ENCODE measurements at places on chromosomes 6 and 20. TPM values are rescaled to one million over a fixed set of nuclear protein-coding genes. Genes with fewer than 3 reads are reported as not detected.

DNA sequence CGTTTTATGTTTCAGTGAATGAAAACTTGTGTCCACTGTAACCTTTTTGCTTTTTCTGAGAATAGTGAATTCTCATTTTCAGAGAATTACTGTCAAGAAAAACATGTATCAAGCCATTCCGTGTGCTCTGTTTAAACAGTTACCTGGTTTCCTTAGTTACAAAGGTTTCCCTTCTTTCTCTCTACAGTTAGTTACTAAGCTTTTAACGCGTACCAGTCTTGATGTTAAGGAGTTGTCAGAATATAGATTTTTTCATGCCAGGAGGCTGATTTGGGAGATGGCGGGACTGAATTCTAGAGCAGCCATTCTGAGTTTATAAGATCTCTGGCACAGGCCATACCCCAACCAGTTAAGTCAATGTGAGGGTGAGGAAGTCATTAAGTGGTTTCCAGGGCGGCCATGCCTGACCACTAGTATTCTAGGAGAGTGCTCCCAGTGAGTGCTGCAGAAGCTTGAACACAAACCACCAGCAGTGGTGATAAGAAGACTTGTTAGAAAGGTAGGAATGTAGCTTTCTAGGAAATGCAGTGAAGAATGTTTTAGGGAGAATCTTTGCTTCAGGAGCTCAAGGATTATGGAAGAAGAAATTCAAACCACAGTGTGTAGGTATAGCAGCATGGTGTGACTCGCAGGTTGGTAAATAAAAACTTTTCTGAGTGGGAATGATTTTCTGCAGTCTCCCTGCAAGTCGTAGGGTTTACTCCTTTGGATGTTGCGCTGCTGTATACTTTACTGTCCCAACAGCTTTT is 112.9 kb downstream of the JARID2 start:
- no peaks in the 10 kb centered on the region for H3K36me3 ChIP-seq
- H3K4me1 ChIP-seq, result peaks cover 54% of the 10 kb centered on the region
- no peaks in the 10 kb centered on the region for H3K27me3 ChIP-seq
- H3K27ac ChIP-seq, result no peak overlapping the region
- peak; percentile 66 for DNase-seq

GRCh38 chr6:43095939-43096338 is 19.8 kb downstream of the PTK7 start:
- H3K27me3 ChIP-seq, result no peaks in the 10 kb centered on the region
- H3K4me3 ChIP-seq, result no peak overlapping the region
- H3K27ac ChIP-seq, result no peak overlapping the region
- H3K36me3 ChIP-seq, result no peaks in the 10 kb centered on the region

DNA sequence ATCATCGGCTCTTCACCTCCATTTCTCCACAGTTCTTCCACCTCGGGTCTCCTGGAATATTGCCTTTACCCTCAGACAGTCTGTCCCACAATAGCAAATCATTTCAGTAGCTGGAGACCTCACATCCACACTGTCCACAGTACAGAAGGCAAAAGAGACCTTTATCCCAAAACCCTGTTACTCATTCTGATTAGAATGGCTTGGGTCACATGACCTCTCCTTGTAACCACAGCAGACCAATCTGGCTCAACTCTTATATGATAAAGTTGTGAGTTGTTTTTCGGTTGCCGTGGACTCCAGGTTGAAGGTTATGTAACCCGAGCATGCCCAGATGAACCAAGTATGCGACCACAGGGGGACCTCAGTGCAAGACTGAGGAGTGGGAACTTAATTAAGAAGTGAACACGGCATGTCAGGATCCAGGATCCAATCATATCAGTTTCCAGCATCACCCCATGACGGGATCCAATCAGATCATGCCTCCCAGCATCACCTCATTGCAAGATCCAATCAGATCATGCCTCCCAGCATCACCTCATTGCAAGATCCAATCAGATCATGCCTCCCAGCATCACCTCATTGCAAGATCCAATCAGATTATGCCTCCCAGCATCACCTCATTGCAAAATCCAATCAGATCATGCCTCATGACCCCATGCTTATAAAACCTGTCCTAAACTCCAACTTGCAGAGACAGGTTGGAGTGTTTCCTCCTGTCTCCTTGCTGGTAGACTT is 68.7 kb downstream of the LY86 start:
- DNase-seq, result no peak
- no peaks in the 10 kb centered on the region for H3K27me3 ChIP-seq
- peaks cover 28% of the 10 kb centered on the region for H3K4me1 ChIP-seq
- H3K36me3 ChIP-seq, result no peaks in the 10 kb centered on the region

DNA sequence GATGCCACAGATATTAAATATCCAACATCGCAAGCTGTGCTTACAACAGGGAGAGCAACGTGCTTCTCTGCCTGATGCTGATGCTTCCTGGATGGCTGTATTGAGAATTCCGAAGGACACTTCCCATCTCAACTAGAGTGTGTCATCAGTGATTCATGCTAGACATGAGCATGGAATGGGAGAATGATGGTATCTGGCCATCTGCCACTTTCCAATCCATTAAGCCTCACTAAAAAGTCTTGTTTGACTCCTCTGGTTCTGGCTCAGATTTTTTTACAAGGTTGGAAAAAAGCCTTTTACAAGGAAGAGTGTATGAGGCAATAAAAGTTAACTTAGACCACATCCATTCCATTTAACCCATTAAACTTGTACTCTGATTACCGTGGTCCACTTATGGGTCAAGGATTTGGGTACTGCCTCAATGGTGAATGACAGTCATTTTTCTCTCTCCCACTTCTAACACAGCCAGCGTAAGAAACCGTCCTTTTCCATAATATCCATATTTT is 265.3 kb downstream of the UST start:
- no peak overlapping the region for H3K4me3 ChIP-seq
- no peaks in the 10 kb centered on the region for H3K4me1 ChIP-seq
- H3K36me3 ChIP-seq, result no peaks in the 10 kb centered on the region
- DNase-seq, result no peak

GRCh38 chr6:138017166-138017757 is 90.0 kb downstream of the PERP start:
- no peak overlapping the region for H3K4me3 ChIP-seq
- H3K4me1 ChIP-seq, result no peaks in the 10 kb centered on the region
- H3K36me3 ChIP-seq, result no peaks in the 10 kb centered on the region
- no peak for DNase-seq

- H3K4me3 ChIP-seq, result no peak overlapping the region
- no peak overlapping the region for H3K27ac ChIP-seq
- no peaks in the 10 kb centered on the region for H3K36me3 ChIP-seq
- no peaks in the 10 kb centered on the region for H3K4me1 ChIP-seq
Observed at GRCh38 chr6:74319292-74319691, 623.3 kb downstream of the CD109 start.

DNA sequence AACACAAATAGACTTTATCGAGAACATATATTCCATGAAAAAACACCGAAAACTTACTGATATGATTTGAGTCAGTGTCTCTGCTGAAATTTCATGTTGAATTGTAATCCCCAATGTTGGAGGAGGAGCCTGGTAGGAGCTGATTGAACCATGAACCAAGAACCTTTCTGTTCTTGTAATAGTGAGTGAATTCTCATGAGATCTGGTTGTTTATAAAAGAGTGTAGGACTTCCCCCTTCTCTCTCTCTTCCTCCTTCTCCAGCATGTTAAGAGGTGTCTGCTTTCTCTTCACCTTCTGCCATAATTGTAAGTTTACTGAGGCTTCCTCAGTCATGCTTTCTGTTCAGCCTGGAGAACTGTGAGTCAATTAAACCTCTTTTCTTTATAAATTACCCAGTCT is 1289.3 kb upstream of the CITED2 start:
- H3K4me3 ChIP-seq, result no peak overlapping the region
- no peak overlapping the region for H3K27ac ChIP-seq
- no peaks in the 10 kb centered on the region for H3K27me3 ChIP-seq
- H3K36me3 ChIP-seq, result no peaks in the 10 kb centered on the region

DNA sequence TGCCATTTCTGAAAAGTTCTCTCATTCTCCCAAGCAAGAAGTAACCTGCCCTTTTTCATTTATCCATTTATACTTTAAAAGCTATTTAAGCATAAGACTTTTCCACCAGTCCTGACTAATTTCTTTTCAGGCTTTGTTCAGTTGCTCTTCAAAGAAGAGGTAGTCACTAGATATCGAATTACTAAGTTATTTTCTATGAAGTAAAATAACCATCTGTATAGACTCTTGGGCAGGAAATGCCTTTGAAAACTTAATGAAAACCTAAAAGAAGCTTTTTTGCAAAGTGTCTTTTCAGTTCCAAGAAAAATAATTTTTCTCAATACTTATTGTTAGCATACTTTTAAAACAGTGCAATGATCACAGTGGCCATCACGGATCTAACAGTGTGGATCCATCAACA is 31.3 kb upstream of the LAMP5 start:
- no peaks in the 10 kb centered on the region for H3K36me3 ChIP-seq
- no peak overlapping the region for H3K4me3 ChIP-seq
- no peak overlapping the region for H3K27ac ChIP-seq

DNA sequence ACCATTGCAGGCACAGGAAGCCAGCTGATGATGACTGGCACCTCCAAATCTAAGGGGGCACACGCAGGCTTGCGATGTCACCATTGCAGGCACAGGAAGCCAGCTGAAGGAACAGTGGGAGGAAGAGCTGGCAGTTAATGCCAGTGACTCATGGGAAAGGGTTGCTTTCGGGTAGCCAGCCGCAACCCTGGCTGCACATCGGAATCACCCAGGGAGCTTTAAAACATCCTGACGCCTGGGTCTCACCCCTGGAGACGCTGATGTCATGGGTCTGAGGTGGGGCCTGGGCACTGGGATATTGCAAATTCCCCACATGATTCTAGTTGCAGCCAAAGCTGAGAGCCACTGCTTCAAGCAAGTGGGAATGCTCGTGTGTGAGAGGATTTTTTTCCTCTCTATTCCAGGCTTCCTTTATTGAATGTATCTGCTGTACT is 16.1 kb upstream of the CCN6 start:
- no peak overlapping the region for H3K4me3 ChIP-seq
- no peaks in the 10 kb centered on the region for H3K27me3 ChIP-seq
- no peaks in the 10 kb centered on the region for H3K36me3 ChIP-seq
- H3K4me1 ChIP-seq, result no peaks in the 10 kb centered on the region
- H3K27ac ChIP-seq, result no peak overlapping the region

GRCh38 chr20:14512839-14513238 is 175.4 kb upstream of the FLRT3 start:
- no peak overlapping the region for H3K27ac ChIP-seq
- no peaks in the 10 kb centered on the region for H3K27me3 ChIP-seq
- no peaks in the 10 kb centered on the region for H3K36me3 ChIP-seq
- no peak overlapping the region for H3K4me3 ChIP-seq

FAXC gene
- not detected for total RNA-seq

STMND1 gene
- total RNA-seq, result not detected

PAX1 gene
- not detected for total RNA-seq

SDC4 gene
- total RNA-seq, result not detected
